ENCODE measurements at places on chromosomes 13 and 19.
A peak's percentile ranks its signal among the peaks of the same experiment; 100 is the strongest.

DNA sequence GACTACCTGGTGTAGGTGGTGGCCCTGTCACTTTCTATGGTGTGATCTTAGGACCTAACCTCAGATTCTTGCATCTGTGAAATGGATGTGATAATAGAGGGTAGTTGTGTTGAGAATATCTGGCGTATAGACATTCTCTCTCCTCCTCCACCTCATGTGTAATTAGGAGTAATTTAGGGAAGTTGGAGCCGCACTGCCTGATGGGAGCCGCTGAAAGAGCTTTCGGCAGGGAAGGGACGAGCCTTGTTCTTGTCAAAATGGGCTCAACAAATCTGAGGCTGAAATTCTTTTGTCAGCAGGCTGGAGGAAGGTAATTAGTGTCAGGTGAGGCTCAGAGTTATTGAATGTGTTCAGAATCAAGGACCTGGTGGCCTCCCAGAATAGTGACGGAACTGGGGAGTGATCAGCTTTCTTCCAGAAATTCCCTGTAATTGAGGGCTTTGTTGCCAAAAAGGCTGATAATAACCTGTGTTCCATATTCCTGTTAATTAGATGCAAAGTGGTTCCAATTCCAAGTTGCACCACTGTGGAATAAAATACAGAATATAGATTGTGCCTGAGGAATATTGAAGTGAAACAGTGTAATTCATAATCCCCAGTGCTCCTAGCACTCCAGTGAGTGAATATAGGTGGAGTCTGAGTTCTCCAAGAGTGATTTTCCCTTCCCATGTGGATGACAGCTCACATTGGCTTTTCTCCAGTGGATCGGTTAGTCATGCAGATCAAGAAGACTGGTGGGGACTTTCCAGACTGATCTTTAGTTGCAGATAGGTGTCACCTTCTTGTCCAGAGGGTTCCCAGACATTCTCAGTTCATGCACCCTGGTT lies 47.5 kb downstream of the SPATA13 start:
- no peak for DNase-seq

DNA sequence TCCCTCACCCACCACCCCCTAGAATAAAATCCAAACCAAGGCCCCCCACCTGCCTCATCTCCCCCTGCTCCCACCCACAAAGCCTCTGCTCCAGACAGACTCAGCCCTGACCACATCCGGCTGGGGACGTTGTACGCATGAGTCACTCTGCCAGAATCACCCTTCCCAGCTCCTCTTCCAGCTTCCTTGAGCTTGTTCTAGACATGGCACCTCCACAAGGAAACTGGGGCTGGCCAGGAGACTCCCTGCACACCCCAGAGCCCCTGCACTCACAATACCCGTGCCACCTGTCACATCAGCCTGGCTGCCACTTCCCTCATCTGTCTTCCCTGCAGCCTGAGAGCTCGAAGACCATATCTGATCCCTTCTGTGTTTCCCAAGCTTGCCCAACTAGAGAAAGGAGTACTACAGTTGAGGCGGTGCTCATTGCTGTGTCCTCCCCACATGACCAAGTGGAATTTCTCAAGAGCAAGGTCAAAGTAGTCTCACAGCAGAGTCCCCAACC lies 9.7 kb downstream of the DEDD2 start:
- DNase-seq = no peak

DNA sequence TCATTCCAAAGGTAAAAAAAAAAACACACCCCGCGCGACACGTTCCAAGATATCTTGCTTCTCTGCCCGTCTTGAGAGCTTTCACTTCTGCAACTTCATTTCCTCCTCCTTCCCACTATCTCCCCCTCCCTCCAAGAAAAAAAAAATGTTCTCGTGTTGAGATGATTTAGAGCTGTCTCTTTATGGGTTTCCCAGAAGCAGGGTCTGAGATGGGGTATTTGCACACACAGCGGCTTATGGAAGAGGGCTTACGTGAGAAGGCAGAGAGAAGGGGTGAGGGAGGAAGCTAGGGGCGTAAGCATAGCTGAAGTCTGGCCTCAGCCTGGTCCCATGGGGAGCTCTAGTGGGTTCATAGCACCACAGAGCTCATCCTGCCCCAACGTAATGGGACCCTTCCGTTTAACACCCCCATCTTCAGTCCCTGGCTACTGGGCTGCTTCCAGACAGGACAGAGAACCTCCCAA lies 31.3 kb upstream of the USE1 start:
- DNase-seq = no peak

GRCh38 chr13:52830946-52831345 lies 17.5 kb downstream of the PCDH8 start:
- no peak for DNase-seq

GRCh38 chr19:18290302-18291018 lies 9.0 kb upstream of the JUND start:
- peak; percentile 74 for DNase-seq

DNA sequence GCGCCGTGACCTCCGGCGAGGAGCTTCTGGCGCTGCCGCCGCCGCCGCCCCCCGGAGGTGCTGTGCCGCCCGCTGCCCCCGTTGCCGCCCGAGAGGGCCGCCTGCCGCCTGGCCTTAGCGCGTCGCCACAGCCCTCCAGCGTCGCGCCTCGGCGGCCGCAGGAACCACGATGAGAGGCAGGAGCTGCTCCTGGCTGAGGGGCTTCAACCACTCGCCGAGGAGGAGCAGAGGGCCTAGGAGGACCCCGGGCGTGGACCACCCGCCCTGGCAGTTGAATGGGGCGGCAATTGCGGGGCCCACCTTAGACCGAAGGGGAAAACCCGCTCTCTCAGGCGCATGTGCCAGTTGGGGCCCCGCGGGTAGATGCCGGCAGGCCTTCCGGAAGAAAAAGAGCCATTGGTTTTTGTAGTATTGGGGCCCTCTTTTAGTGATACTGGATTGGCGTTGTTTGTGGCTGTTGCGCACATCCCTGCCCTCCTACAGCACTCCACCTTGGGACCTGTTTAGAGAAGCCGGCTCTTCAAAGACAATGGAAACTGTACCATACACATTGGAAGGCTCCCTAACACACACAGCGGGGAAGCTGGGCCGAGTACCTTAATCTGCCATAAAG lies 4.8 kb downstream of the PDX1 start:
- no peak for DNase-seq

- no peak for DNase-seq
Measured at GRCh38 chr13:108193806-108194205, 21.5 kb downstream of the LIG4 start.

DNA sequence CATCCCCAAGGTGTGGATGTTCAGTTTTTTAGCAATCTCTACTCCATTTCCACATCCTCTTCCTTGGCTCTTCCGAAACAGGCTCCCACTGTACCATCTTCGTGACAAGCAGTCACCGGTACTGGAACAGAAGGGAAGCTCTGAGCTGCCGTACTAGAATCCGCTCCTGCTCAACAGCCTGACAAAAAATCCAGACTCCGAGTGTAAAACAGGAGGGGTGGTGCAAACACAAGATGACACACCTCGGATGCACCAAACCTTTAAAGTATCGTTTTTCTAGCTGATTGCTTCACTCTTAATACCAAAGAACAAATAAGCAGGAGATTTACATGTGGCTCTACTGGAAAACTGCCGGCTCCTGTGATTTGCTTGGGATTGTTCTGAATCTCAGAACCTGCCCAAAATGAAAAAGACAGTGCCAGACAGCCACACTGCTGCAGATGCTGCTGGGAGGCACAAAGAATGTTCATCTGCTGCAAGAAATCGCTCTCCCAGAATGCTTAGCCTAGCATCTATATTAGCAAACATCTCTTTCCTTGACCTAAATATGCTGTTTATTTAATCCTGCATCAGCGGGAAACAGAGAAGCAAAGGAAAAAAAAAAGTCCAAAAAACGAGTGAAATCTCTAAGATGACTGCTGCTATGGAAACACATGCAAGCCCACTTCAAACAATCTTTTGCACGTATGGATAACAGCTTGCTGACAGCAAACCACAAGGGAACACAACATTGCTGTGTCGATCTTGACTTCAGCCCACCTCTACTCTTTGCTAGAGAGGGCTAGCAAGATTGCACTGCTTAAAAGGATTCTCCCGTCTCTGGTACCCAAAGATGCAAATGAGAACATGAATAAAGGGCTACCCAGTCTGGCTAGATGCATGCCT lies 38.0 kb upstream of the DOCK9 start:
- no peak for DNase-seq

- no peak for DNase-seq
Measured at GRCh38 chr19:30596813-30597399, 224.7 kb downstream of the ZNF536 start.

DNA sequence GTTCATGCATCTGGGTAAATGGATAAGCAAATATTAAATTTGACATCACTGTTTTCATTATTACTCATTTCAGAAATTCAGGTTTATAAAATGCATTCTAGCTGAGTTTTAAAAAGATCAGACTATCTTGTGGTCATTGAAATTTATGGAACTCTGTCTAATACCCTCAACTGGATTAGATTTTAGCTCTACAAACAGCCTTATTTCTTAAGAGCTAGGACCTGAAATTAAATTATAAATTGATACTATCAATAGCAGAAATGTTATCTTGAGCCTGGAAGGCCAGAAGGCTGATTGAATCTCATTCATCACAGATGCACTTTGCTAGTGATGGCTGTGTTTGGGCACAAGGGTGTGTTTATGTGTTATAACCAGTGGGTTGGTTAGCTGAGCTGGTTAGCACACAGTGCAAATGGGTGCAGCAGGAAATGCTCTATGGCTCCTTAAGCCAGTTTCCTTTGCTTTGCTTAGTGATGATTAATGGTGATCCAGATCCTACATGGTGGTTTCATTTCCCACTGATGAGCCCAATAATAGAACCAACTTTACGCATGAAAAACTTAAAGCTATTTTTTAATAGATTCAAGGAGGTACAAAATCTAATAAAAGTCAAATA lies 310.8 kb upstream of the KLF12 start:
- no peak for DNase-seq

DNA sequence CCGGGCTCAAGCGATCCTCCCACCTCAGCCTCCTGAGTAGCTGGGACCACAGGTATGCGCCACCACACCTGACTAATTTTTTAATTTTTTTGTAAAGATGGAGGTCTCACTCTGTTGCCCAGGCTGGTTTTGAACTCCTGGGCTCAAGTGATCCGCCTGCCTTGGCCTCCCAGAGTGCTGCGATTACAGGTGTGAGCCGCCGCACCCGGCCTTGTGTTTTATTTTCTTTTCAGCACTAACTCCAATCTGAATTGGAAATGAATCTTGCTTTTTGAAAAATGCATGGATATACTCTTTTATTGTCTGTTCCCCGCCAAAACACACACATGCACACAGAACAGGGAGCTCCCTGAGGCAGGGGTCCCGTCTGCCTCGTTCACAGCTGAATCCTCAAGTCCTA lies 1.3 kb upstream of the ISOC2 start:
- no peak for DNase-seq

DNA sequence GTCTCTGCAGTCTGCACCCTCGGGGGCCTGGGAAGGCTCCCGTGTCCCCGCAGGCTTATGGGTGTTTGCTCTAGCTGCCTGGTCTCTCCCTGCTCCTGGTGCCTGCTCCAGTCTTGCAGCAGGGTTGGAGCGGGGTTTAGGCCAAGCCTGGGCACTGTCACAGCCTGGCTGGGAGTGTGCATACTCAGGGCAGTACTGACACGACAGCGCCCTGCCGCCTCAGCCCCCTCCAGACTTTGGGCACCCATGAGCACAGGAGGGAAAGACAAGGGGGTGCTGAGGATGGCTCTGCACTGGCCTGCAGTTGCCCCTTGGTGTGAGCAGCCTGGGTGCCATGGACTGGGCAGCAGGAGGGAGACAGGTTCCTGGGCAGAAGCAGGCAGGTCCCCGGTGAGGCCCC lies 35.7 kb downstream of the CEP89 start:
- DNase-seq = no peak

GRCh38 chr13:101489643-101490405 lies 37.3 kb downstream of the ITGBL1 start:
- no peak for DNase-seq

DNA sequence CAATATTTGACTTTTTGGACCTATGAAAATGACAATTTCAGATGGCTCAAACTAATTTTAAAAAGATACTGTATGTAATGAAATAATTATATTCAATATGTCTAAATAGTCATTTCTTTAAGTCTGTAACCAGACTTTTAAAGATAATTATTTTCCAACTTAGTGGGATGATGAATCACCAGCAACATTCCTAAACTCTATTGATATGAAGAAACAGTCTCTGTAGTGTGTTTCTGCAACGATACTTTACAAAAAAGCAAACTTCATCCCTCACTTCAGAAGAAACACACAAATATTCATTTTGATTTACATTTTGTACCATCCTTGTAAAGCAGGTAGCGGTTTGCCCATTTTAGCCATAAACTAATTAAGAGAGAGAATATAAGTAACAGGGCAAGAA lies 417.4 kb downstream of the EFNB2 start:
- DNase-seq = no peak

DNA sequence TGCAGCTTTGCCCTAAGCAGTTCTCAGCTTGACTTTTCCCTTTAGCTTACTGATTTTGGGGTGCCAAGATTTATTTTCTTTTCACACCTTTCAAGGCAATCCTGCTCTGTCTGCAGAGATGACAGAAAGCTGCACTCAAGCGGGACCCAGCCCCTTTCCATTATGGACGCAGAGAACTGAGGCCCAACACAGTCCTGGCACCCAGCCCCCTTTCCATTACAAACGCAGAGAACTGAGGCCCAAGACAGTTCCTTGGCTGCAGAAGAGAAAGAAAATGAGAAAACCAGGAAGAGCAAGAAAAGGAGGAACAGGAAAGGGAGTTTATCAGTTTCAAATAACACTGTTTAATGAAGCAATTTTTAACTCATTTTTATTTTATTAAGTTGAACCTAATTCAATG lies 36.8 kb upstream of the ATP11A start:
- DNase-seq = peak; percentile 81

GRCh38 chr13:51625555-51626345 lies 41.5 kb downstream of the WDFY2 start:
- no peak for DNase-seq

- DNase-seq = peak; percentile 43
Measured at GRCh38 chr19:10808937-10809649, 26.9 kb downstream of the TMED1 start.

GRCh38 chr13:52862358-52863206 lies 14.1 kb upstream of the PCDH8 start:
- no peak for DNase-seq

DNA sequence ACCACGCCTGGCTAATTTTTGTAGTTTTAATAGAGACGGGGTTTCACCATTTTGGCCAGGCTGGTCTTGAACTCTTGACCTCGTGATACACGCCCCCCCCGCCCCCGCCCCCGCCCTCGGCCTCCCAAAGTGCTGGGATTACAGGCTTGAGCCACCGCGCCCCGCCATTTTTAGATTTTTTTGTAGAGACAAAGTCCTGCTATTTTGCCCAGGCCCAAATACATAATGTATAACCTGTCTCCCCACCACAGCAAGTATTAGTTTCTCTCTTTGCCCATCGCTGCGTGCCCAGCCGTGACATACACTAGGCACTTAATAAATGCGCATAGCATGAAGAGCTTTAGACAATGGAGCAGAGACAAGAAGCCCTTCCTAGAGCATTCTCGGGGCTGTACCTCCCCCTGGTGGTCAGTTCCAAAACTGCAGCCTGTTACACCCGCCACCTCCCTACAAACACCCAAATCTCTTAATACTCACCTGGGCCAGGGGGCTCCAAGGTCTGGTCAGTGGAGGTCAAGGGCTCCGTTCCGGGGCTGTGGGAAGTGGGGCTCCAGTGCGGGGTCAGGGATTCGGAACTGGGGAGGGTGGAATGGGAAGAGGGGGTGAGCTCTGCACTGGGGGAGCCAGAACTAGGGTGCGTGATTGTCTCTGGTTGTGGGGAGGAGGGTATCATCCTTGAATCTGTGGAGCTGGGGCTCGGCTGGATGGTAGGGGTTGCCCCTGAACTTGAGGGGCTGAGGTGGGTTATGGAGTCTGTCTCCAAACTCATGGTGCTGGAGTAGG lies 22.5 kb downstream of the IQCN start:
- DNase-seq = peak; percentile 82
